ENCODE measurements at places on chromosomes 1 and 21.

- no peak for DNase-seq
These were observed 344.2 kb downstream of the VAV3 start for GRCh38 chr1:107620753-107621152.

- DNase-seq, result no peak
These were observed 95.4 kb downstream of the AHCTF1 start for GRCh38 chr1:246836209-246836966.

DNA sequence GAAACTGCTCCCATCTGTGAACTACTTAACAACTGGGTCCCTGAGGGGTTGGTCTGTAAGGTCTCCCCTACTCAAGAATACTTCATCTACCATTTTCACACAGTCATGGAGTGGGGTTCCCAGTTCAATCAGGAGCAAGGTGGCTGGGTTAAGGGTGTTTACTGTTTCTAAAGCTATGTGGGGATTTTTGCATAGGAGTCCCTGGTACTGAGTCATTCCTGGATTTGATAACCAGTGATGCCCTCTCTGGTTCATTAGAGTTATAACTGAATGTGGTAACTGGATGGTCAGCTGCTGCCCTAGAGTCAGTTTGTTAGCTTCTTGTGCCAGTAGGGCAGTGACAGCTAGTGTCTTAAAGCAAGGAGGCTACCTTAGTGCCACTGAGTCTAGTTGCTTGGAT, 29.4 kb upstream of the KCNJ15 start:
- DNase-seq, result no peak

DNA sequence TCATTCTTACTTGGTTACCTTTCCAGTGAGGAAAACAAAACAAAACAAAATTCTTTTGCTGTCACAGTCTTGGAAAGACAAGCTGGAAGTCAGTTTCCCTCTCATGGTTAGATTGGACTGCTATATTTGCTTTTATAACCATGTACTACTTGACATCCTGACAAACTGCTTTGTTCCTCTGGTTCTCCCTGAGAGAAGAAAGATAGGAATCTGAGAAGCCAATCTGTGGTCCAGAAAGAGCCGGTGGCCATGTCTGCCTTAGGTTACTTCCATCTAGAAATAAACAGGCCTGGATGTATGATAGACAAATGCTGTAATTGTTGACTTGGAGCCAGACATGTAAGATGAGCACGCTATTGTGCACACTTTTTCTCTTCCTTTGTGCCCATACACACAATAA, 330.0 kb downstream of the BRINP3 start:
- no peak for DNase-seq

DNA sequence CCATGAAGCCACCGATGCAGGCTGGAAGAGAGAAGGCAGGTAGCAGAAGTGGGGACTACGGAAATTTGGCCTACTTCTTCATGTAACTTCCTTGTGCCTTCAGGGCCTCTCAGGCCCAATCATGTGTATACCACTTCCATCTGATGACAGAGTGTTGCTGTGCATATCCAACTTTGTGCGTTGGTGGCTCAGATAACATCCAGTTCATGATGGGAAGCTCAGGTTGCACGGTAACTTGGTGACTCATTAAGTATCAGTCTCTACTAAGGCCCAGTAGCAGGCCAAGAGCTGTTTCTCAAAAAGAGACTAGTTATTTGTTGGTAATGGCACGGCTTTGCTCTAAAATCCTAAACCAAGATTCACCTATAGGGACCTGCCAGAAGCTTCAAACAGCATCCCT, 117.6 kb downstream of the LTN1 start:
- DNase-seq, result no peak

DNA sequence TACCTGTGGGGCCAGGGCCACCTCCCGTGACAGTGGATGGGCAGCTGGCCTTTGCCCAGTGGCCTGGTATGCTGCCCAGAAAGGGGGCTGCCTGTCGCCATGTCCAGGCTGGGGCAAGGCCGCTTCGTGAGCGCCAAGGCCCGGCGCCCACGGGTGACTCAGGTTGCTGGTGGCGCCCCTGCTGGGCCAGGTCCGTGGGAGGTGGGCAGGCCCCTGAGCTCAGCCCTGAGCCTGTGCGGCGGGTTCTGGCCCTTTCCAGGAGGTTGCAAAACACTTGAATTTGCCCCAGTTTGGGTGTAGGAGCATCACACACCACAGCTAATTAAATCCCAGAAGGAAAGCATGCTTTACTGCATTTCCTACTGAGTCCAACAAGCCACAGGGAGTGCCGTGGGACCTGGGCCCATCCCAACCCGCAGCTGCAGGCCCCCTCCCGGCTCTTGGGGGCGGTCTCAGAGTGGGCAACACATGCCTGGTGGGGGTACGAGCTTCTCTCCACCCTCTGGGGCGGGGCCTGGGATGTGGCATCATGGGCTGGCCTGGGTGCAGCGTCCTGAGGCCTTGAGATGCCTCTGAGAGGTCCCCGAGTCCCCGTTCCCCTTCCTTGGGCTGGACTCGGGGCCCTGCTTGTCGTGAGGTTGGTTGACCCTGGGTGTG, 159.8 kb downstream of the PEX14 start:
- peak; percentile 34 for DNase-seq

DNA sequence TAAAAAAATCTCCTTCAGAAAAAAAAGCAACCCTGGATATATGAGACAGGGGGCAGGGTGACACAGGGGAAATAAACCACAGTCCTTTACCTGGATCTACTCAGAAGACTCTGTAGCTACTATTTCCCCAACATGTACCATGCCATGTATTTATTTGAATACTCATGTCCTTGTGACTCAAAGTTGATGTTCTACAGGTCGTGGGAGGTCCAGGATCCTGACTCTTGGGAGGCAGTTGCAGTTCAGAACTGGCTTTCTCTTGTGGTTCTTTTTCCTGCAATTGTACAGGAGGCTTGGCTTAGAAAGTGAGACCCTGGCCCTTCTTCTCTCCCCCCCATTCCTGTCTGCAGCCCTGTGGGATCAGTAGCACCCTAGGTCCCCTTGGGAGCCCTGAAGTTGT, 5.8 kb upstream of the IL24 start:
- DNase-seq, result no peak

DNA sequence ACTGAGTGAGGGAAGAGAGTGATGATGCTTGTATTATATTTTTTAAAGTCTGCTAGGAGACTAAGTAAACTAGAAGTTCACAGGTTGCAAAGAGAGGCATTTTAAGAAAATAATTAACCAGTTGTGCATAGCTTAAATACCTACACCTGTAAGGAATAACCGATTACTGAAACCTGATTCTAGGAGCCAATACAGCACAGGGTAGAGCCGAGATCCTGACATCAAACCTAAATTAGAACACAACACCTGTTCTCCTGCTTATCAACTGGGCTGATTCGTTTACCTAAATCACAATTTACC, 54.8 kb downstream of the EPRS1 start:
- DNase-seq, result no peak

GRCh38 chr1:185969524-185969991, 235.4 kb downstream of the HMCN1 start:
- no peak for DNase-seq

DNA sequence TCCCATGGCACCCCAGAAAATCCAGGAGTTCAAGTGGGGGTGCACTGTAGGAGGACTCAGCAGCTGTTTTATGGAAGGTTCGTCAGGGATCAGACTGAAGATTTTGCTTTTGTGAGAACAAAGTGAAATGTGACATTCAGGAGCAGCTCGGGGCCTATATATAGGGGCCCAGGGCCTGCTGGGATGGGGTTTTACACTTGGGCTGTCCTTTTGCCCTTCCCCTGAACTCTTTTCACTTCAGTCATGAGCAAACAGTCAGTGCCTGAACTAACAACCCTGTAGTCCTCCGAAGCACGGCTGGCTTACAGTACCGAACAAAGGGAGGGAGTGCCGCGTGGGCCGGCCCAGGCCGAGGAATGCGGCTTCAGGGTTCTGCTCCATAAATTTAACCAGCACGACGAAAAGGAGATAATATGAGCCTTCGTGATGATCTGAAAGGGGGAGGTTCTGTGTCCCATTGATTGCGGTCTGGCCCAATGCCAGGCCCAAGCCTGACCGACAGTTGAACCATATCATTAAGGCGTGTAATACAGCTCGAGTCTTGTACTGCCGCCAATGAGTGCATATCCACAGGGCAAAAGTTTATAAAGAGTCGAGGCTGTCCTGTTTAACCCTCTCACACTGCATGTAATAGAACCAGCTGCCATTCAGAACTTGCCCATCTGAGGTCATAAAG, 139.9 kb downstream of the DHRS3 start:
- DNase-seq, result peak; percentile 84
